NCI-H2029 treated with DMSO at 0.1 percent for 48 hours (cell line): ENCODE measurements at places on chromosomes 12 and 14.

DNA sequence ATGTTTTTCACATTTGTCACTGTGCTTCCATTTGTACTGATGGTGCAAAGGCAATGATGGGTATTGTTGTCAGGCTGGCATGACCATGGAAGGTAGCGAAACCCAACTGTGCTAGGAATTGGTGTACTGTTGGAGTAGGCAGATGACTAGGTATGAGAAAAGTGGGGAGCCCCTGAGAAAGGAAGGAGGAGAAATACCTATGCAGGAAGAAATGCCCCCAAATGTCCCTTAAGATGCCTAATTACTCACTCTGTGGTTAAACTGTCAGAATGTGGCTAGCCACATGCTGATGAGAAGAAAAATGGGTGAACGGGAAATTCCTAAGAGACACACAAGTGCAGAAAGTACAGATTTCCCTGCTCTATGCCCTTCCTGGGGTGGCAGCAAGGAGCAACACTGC, 339.1 kb downstream of the TMEM132D start:
- DNase-seq = no peak

DNA sequence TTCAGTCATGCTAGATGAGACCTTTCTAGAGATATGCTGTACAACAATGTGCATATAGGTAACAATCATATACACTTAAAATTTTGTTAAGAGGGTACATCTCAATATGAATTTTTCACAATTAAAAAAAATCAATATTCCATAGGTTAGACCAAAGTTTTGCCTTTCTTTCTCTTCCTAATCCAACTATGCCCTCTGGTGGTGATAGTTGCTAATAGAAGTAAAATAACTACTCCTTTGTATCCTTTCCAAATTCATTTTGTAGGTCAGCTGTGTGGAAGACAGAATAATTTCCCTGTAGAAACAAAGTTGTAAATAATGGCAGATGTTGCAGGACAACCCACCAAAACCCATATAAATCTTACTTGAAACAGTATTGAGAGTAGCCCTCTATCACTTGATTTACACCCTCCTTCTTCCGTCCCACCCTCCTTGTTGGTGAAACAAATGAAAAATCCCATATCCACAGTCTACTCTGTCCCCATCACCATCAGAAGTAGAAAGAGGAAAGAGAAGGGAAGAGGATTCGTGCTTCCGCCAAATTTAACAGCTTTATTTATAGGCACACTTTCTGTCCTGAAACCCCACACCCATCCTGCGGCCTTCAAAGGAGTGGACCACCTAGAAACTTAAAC, 34.2 kb upstream of the KICS2 start:
- peak; percentile 37 for DNase-seq

GRCh38 chr14:92369097-92369496, 46.1 kb downstream of the SLC24A4 start:
- no peak for DNase-seq

- DNase-seq = no peak
Measured at GRCh38 chr14:88422047-88422446, 36.6 kb downstream of the SPATA7 start.

DNA sequence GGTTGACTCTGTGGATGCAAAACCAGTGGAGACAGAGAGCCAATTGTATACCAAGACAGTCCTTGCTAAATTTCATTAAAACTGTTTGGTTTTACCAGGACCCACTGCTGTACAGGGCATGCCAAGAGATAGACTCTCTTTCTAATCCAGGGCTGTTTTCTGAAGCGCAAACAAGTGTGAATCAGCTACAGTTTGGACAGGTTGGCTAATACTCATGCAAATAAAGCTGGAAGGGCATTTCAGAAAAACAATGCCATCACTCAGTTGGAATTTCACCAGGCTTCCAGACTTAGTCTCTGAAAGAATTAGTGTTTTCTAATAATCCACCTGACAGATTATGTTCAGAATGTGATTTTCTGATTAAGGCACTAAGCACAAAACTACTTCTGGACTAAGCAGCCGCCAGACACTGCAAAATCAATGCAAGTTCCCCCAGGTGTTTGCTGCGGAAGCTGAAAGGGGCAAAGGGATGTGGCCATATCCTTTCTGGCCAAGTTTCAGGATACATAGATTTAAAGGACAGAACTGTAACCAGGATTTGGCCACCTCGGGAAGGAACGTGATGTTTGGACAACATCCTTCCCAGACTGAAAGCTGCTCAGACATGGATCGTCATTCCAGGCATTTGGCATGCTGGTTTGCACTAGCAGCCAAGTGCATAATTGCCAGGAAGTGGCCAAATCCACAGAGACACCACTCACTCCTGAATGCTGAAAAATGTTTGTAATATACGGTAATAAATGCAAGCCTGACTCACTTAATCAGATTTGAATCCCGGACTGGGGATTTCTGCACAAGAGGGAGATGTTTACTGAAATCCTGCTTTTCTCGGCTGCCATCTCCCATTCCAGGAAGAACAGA, 32.0 kb upstream of the CDKN3 start:
- no peak for DNase-seq

GRCh38 chr12:43740511-43741100, 18.0 kb downstream of the PUS7L start:
- DNase-seq = no peak

DNA sequence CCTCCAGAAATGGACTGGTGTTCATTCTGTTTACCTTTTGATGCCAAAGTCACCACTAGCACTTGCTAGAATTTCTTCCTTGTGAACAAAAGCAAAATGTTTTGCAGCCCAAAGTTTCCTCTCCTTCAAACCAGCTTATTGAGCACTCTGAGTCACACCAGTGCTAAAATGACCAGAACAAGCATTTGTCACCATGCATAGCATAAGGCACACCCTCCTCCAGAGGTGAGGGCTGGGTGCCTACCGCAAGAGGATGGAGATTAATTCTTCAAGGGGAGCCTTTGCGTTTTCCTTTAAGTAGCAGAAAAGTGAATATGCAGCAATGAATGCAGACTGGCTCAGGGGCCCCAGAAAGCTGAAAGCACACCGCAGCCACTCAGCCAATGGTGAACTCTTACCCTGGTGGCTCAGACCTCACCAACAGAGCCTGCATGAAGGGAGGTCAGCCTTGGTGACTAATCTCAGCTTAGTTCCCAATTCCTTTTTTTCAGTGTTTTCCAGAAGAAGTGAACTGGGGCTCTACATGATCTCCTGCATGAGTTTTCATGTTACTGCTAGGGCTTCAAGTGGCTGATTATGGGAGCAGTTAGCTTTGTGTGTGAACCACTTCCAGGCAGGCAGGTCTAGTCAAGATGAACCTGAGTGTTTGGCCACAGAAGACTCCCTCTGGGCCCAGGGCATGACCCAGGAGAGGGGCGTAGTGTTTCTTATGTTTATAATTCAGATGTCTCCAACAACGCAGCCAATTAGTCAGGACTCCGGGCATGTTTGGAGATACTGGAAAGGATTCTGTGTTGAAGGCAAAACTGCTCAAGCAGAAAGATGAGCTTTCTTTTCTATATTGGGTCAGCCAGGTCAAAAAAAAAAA, 96.3 kb downstream of the PAX9 start:
- no peak for DNase-seq

- no peak for DNase-seq
Measured at GRCh38 chr12:27076468-27076867, 5.9 kb downstream of the C12orf71 start.
